Caki2 (cell line): ENCODE measurements at places on chromosomes 16 and 17. TPM values are rescaled to one million over a fixed set of nuclear protein-coding genes. Genes with fewer than 3 reads are reported as not detected.

GRCh38 chr17:81471818-81472456, 40.7 kb downstream of the ACTG1 start:
- no peak for DNase-seq

DNA sequence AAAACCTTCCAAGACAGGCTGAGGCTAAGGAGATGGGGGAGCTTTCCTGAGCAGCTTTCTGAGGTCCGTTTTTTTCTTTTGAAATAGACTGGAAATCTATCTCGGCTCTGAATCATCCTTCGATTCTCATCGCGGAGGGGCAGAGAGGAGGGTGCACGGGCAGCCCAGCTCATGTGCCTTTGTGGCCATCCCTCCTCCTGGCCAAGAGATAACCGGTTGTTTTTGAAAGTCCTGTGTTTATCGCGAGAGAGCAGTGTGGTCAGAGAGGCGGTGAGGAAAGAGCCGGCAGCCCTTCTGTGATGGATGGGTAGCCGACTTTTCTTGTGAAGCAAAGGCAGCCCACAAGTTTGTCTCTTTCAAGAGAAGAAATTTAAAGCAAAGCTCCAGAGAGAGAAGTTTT, 191.6 kb downstream of the CCDC182 start:
- no peak for DNase-seq

DNA sequence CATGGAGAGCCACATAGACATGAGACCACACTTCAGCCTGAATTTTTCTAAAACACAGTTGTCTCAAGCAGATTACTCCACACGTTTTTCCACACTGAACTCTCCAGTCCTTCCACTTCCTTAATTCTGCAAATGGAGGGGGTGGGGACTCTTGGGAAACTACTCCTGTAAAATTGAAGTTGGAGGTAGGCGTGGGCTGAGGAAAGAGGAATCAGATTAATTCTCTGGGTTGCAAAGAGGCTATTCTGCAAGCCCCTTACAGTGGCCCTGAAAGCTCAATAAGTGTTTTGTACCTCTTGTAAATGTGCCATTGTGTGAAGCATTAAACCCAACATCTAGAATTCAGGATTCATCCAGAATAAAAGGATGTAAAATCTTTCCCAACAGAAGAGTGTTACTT, 9.6 kb downstream of the MARVELD3 start:
- no peak for DNase-seq

Gene ABCA6
- not detected in 2 replicates for total RNA-seq

- peak; percentile 73 for DNase-seq
Observed at GRCh38 chr17:37447641-37448040, 41.0 kb downstream of the TADA2A start.

GRCh38 chr17:64226132-64226531, 36.9 kb downstream of the TEX2 start:
- DNase-seq, result no peak

DNA sequence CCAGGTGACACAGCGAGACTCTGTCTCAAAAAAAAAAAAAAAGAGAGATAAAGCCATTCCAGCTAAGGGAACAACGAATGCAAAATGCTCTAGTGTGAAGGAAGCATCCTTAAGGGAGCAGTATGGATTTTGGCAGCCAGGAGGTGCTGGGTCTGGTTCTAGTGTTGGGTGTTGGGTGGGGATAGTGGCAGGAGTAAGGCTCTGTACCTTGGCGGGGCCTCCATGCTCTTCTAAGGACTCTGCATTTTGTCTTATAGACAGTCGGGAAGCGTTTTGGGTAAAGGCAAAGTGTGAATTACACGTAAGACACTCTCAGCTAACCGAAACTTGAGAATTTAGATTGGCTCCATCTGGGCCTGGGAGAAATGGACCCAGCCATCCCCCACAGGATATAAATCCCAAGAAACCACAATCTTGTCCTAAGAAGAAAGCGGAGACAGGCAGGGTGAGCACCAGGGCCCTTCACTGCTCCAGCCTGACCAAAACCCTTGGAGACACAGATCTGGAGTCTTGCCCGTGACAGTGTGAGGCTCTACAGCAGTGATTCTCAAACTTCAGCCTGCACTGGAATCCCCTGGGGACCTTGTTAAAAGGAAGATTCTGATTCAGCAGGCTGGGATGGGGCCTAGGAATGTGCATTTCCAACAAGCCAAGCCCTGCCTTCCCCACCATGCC, 33.1 kb upstream of the PHB1 start:
- DNase-seq, result no peak

Gene DVL2
- total RNA-seq, result 33.3 and 64.4 TPM in 2 replicates

DNA sequence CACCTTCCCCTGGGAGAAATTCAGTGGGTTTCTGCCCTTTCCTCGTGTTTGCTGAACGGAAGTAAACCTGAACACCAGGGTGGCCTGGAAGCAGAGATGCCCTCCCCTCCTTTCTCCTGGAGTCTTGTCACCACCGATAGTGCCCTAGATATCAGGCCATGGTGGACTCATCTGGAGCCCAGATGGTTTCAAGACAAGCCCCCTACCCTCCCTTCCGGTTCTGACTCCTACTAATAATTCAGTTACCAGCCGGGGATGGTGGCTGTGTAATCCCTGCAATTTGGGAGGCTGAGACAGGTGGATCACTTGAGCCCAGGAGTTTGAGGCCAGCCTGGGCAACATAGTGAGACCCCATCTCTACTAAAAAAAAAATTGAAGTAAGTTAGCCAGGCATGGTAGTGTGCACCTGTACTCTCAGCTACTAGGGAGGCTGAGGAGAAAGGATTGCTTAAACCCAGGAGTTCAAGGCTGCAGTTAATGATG, 2.4 kb downstream of the ZNF469 start:
- no peak for DNase-seq

Gene KRT25
- total RNA-seq, result not detected in 2 replicates

- DNase-seq, result no peak
Observed at GRCh38 chr17:68379692-68380677, 77.3 kb downstream of the WIPI1 start.

- no peak for DNase-seq
Observed at GRCh38 chr17:7992516-7992915, 9.9 kb upstream of the GUCY2D start.

- DNase-seq, result no peak
Observed at GRCh38 chr17:10247810-10248209, 49.4 kb upstream of the GAS7 start.

Gene THOC6
- total RNA-seq, result 247 and 252 TPM in 2 replicates

DNA sequence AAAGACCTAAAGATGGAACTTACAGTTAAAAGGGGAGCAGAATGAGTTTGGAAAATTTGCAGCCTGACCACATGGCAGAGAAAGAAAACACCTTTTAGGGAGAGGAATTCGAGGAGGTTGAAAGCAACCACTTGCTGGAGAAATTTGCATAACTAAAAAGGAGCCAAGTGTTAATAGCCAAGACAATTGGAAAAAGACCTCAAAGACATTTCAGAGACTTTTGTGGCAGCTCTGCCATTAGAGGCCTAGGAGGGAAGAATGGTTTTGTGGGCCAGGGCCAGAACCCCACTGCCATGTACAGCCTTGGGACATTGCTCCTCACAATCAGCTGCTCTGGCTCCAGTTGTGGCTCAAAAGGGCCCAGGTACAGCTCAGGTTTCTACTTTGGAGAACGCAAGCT, 338.5 kb downstream of the UTP18 start:
- DNase-seq, result no peak

DNA sequence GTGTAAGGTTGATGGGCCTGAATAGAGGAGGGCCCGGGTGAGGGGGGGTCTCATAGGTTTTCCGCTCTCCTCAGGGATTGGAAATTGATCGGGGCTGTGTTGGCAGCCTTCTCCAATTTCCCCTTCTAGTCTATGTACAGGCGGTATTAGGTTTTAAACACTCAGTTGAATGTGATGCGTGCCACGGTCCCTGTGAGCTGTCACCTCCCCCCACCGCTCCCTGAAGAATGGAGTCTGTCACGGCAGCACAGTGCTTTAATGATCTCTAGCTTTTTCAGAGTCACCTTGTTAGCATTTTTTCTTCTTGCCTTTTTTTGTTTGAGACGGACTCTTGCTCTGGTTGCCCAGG, 800 bp downstream of the COX4I1 start:
- DNase-seq, result no peak

- DNase-seq, result no peak
Observed at GRCh38 chr17:77478899-77479298, 338.1 kb downstream of the SEC14L1 start.

DNA sequence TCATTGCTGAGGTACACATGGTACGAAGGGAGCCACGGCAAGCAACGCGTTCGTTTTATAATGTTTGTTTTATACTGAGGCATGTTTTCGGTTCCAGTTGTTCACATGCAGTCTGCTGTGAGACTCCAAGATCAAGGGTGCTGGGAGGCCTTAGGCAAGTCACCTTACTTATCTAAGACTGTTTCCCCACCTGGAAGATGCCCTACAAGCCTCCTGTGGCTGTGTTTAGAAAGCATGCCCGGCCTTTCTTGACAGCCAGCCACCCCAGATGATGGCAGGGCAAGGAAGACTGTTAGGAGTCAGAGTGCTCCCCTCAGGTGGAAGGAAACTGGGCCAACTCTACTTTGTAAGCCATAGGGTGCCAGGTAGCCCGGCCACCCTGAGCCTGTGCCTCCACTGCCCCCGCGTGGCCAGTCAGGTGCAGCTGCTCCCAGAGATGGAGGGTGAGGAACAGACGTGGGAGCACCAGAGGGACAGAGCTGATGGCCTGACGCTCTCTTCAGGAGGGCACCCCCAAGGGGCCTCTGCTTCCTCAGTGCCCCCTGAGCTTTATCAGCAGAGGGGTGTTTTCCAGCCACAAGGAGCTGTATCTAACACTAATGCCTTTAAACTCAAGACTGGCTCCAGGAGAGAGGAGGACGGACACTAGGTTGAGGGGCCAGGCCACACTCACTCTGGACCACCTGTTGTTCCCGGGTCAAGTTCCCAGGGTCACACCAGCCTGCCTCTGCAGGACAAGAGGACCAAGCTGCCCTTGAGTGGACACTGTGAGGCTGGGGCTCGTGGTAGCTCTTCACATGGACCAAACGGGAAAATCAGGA, 5.4 kb downstream of the NAT9 start:
- DNase-seq, result no peak

DNA sequence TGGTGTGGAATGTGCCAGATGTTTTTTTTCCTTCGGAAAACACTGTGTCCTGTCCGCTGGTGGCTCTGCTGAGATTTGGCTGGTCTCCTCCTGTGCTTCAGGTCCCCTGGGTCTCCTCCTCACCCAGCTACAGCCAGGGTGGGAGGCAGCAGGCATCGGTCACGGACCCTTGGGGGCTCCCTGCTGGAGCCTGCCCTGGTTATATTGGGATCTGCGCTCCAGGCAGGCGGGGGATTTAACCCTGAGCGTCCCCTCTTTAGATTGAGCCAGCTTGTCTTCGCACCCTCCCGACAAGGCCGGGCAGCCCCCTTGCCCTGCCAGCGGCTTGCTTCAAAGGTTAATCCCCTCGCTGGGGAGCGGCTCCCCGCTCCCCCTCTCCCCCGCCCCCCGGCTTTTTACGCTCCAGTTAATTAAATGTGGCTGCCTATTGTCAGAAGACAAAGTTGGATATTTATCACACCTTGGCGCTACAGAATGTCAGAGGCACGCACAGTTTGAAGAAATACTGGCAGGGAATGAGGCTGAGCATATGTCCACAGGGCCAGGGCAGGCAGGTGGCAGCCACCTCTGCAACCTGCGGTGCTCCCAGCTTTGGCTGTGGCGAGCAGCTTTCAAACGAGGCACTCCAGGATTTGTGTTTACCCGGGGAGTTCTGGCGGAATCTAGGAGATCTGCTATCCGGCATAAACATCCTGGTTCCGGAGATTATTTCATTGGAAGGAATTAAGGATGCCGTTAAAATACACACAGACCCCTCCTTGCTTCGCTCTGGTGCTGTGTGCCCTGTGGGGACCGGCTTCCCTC, 38.2 kb upstream of the GSE1 start:
- DNase-seq, result no peak

Gene LRRC37A2
- total RNA-seq, result 1.6 and 2.5 TPM in 2 replicates

DNA sequence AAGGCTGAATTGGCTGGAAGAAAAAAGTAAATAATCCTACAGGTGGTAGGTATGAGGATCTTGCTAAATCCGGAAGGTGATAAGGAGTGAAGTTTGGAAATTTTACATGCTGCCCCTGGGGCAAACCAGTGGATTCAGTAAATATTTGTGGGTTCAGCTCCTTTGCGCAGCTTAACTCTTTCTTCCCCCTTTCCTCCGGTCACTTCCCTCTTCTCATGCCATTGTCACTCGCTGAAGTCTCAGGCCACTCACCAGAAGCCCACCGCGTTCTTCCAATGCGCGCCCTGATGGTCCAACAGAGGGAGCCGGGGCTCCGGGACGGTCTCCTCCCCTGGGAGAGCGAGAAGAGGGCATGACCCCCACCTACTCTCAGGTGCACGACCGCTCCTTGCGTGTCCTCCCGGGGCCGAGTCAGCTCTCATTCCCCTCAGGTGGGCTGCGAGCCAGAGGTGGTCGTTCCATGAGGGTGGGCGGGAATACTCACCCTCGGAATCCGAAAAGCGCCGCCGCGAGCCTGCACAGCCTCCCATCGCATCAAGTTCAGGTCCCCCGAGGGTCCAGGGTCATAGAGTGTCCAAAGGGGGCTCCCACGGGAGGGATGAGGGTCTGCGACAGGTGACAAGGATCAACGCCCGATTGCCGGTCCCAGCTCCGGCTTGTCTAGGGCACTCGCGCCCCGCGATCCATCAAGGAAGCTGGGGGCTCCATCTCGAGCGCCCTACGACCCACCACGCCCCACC, 474 bp downstream of the CLN3 start:
- DNase-seq, result peak; percentile 40

- no peak for DNase-seq
Observed at GRCh38 chr16:57131351-57131970, 39.1 kb downstream of the CPNE2 start.

GRCh38 chr17:62703261-62703775, 75.8 kb downstream of the MRC2 start:
- DNase-seq, result peak; percentile 83
